NCI-H2081 (cell line): ENCODE measurements at places on chromosomes 2 and 18.

- DNase-seq: no peak
Observed at GRCh38 chr2:25378731-25379490, 37.2 kb upstream of the DNMT3A start.

- no peak for DNase-seq
Observed at GRCh38 chr2:236642584-236643291, 73.1 kb downstream of the ACKR3 start.

GRCh38 chr2:101518578-101519492 lies 43.9 kb upstream of the RFX8 start:
- DNase-seq: peak; percentile 33

DNA sequence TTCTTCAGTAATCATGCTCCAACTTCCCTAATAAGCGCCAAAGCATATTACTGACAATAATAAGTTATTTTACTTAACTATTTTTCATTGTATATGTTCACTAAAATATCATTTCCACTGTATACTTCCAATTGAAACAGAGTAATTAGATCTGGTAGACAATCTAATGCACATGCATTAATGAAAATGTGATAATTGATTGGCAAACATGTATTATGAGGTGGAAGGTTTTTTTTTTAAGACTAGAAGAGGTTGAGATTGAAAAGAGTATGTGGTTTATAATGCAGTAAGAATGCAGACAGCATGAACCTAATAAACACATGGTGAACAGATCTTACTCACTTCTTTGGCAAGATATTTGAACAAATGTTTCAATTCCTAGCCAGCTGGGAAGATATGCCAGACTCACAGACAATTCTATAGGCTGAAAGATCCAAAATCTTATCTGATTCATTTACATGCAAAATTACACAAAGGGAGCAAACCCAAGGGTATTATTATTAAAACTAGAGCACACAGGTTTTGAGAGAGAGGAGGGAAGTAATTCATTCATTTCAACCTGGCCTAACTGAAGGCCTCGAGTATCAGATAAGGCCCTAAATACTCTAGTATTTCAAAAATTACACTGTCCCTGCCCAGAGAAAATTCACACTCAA lies 2.8 kb downstream of the NCKAP1 start:
- DNase-seq: no peak

GRCh38 chr2:105873721-105874120 lies 129.0 kb downstream of the NCK2 start:
- DNase-seq: no peak

- no peak for DNase-seq
Observed at GRCh38 chr2:230738391-230738811, 25.8 kb downstream of the CAB39 start.

DNA sequence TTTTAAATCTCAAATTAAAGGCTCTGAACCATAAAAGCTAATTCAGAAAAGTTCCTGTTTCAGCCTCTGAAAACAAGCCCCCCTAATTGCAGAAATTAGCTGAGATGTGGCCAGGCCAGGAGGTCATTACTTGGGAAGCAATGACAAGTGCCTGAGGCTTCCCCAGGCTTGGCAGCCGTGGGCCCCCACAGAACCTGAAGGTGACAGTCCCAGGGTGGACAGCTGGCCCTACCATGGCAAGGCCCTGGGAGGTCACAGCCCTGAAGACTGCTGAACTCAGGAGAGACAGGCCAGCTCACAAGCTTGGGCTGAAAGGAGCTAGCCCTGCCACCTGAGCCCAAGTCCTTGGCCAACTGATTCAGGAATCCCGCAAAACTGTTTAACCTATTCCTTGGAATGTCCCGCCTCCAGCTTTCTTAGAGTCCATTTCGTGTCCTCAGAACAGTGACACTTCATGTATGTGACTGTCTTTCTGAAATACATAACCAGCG lies 54.3 kb upstream of the PKDCC start:
- DNase-seq: no peak

DNA sequence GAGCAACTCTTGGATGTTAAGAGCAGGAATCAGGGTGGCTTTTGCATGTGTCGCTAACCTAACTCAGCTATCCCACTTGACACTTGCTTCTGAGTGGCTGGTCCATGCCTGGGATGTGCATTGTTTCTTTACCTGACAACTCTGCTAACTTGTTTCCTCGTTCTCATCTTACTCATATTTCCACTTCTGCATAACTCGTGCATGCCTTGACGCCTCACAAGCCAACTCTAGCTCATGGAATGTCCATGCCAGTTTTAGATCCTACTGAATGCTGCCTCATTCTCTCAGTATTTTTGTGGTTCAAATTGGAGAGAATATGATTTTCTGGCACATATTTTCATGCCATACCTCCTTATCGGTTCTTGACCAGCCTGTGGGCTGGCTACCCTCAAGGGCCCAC lies 52.5 kb downstream of the CDCA7 start:
- DNase-seq: no peak

- no peak for DNase-seq
Observed at GRCh38 chr18:48658721-48659120, 119.9 kb downstream of the CTIF start.

DNA sequence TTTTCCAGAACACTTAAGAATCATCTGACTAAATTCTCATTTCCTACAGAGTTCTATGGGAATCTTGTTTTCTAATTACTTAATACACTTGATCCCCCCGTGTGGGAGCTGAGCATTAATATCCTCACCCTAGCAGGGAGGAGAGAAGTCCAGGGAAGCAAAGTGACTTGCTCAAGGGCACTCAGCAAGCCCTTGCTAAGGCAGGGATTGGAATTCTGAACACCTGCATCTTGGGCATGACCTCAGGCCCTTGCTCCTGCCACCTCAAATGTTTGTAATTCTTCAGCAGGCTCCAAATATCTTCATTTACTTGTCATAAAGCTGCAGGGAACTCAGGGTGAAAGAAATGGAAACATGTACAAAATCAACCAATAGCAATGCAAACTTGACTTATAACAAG lies 162.4 kb downstream of the GPD2 start:
- DNase-seq: no peak

- DNase-seq: no peak
Observed at GRCh38 chr2:98554116-98554861, 54.0 kb downstream of the COA5 start.

DNA sequence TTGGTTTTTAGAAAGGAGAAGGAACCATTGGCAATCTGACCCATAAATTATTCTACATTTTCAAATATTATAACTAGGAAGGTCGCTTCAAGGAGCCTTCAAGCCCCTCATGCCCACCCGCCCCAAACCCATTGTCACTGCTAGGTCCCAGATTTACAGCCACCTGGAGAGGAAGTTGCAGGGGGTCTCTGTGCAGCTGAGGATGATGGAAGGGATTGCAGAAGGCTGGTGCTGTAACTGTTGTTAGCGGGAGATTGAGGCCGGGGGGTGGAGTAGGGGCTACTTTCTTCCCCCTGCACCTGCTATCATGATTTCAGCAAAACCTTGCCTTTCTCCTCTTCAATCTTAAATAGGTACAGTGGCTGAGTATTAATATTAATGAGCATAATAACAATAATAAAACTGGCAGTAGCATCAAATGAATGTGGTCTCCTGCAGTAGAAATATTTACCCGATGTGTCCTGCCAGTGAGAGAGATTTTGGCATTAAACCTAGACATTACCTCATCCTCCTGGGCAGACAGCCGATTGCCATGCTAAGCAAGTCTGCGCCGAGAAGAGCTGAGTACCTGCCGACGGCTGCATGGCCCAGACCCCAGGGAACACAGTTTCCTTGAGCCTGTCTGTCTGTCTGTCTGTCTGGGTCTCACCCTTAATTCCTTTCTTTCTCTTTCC lies 225.4 kb downstream of the FAM210A start:
- DNase-seq: peak; percentile 27

DNA sequence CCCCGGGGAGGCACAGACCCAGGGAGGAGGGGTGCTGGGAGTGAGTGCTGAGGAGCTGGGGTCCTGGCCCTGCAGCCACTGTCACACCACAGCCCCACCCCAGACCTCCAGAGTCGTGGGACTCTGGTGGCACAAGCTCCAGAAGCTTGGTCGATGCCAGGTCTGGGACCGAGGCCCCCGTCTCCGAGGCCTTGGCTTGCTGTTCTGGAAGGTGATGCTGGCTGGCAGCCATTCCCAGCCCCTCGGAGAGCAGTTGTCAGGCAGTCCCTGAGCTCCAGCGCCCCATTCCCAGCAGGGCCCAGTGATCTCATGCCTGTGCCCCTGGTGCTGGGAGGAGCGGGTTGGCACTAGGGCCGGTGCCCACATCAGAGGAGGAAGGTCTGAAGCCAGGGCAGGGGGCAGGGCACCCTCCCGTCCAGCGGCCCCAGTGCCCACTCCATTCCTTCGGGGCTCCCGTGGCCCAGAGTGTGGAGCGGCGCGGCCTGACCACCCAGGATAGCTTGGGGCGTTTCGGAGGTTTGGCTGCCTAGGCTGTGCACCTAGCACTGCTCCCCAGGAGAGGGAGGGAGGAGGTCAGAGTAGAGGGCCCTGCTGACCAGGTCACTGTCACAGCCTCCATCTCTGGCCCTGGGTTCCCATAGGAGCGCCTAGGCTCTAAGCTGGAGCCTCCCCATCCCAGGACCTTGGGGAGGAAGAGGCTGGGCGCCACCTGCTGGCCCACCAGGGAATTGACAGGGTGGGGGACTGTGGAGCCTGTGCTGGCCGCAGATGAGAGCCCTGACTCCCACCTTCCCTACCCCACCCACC lies 16.8 kb upstream of the ALPI start:
- DNase-seq: peak; percentile 19

DNA sequence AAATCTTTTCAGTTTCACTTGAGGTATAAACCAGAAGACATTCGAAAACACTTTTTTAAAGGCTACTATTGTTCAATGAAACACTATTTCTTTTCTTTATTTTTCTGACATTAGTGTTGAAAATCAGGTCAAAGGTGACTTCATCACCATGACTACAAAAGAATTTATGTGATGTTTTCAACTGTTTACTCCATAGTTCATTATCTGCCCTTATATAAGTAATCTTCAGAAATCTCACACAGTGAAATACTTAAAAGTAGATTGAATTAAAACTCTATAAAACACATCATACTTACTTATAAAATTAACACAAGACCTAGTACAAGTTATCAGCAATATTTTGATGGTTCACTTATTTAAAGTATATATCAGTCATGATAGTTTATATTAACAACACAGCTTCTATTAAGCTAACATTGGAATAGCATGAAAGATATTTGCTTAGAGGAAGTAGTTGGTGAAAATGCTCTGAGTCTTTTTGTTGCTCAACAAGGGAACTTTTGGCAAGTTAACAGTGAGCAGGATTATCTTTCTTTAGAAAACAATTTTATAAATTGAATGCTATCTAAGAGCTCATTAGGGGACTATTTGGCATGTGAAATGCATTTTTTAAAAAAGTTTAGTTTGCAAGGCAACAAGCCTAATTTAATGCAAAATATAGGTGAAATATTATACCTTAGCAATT lies 60.8 kb downstream of the MC4R start:
- no peak for DNase-seq

GRCh38 chr2:37586663-37587317 lies 84.7 kb downstream of the CDC42EP3 start:
- DNase-seq: no peak

- peak; percentile 65 for DNase-seq
Observed at GRCh38 chr2:74919827-74920226, 38.6 kb upstream of the POLE4 start.

DNA sequence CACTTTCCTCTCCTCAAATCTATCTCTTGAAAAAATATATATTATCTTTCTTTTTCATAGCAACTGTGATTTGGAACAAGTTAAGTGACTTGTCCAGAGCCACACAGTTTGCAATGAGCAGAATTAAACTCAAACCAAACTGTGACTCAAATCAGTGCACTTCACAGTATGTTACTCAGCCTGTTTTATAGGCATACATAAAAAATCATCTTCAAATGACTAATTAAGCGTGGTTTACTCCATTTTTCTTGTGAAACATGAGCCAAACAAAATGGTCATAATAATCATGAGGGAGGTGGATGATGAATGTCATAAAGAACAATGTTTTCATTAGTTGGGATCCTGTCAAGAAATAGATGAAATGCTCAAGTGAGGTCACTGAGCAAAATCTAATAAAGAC lies 6.1 kb upstream of the CCDC178 start:
- DNase-seq: no peak

- DNase-seq: no peak
Observed at GRCh38 chr2:171516793-171517192, 5.5 kb upstream of the CYBRD1 start.

DNA sequence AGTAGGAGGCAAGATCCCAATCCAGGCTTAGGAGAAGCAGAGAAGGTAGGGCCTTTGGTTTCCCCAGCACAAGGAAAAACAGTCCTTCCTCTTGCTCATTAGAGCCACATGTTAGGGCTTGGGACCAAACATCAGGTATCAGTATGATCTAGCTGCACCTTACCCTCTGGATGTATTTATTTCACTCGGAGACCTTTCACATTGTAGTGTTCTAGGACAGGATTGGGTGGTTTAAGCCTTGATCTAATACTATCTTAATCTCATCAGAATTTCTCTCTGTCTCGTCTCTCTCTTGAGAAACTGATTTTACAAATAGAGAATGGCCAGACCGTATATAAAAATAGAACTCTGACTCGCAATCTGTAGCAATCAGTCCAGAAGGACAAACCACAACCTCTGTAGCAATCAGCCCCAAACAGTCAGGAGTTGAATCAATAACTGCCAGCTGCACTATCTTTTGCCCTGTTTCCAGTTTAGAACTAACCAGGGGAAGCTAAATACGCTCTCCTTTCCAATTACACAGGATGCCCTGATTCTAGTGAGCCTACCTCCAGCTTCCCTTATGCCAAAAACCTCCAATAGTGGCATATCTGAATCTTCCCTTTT lies 207.1 kb downstream of the TDRD15 start:
- no peak for DNase-seq

GRCh38 chr2:109533823-109534222 lies 79.9 kb downstream of the SEPTIN10 start:
- no peak for DNase-seq

- DNase-seq: no peak
Observed at GRCh38 chr2:172484706-172485105, 57.3 kb downstream of the ITGA6 start.

GRCh38 chr2:33236482-33237385 lies 239.7 kb upstream of the RASGRP3 start:
- no peak for DNase-seq
